ENCODE measurements at places on chromosomes 1 and 21.

GRCh38 chr1:180154003-180154324 lies 705 bp upstream of the QSOX1 start:
- no peak for DNase-seq

DNA sequence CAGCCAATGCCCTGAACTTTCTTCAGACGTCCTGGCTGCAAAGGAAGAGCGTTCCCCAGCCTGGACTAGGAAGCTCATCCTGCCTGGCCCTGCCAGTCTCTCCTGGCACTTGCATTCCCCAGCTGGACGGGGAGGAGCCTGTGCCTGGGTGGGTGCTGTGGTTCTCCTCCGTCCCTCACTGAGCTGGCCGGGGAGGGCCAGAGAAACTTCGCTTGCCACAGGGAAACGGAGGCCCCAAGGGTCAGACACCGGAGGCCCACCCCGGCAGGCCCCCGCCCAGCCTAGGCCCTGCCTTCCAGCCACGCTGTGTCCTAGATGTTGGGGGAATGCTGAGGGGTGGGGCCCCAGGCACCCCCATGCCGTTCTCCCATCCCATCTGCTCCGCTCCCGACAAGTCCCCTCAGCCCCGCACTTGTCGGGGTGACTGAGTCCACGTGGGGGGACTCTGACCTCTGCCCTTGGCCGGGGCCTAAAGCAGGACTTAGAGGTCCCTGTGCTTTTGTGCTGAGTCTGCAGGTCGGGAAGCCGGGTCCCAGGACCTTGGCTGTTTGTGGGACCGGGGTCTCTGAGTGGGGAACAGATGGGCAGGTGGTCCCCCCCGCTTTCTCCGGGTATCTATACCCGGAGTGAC lies 4.8 kb downstream of the FTCD start:
- DNase-seq: peak; percentile 11

- DNase-seq: no peak
Measured at GRCh38 chr1:10495475-10495817, 20.7 kb downstream of the PEX14 start.

- DNase-seq: peak; percentile 88
Measured at GRCh38 chr1:30788580-30789387, 31.2 kb upstream of the LAPTM5 start.

DNA sequence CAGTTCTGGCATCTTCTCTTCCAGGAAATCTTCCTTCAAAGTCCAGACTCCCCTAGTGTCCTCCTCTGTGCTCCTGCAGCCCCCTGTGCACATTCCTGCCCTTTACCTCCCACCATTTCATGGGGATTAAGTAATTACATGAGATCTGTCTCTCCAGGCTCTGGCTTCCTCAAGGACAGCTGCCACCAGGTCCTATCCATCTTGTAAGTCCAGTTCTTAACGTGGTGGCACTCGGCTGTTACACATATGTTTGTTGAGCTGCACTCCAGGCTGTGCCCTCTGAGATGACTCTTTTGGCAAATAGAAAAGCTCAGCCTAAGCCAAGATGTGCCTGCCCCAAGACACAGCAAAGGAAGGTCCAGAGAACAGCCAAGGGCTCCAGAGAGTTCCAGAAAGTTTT lies 57.4 kb upstream of the CAMK1G start:
- DNase-seq: no peak

DNA sequence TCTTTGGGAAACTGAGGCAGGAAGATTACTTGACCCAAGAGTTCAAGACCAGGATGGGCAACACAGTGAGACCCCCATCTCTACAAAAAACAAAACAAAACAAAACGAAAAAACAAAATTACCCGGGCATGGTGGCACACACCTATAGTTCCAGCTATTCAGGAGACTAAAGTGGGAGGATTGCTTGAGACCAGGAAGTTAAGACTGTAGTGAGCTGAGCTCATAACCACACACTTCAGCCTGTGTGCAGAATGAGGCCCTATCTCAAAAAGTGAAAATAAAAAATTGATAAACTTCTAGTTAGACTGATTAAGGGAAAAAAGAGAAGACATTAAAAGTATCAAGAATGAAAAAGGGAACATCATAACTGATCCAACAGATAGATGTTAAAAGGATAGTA lies 154.0 kb downstream of the RHOU start:
- DNase-seq: no peak

DNA sequence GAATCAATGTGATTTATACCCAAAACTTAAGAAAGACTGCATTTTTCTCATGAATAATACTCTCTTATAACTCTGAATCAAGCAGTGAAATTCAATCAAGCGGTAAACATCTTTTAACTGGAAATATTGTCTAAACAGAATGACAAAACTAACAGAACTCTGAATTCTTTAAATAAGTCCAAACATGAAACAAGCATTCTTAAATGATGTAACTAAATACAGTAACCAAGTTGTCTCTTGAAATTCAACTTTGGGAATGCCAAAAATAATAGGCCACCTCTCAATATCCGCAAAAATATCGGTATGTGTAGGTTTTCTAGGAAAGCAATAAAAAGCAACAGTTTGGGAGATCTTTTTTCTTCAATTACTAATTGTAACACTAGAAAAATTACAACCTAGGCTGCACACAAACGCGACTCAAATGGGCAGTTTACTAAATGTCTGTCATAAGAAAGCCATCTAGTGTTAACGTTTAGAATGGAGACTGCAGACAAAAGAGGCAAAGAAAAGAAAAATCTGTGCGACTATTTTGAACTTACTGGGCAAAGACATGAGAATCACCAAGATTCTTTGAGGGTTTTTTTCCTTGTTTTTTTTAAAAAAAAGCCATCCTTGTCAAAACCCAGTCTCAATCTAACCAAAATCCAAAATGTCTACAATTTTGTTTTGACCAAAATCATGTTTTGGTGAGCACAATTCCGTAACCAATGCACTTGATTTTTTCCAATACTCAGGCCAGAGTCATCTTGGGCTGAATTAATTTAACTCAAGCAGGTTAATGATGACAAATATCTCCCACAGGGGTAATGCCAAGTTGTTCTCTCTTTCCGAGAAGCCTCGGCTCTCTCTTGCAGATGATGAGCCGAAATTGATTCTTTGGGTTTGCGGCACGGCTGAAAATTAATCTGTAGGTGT lies 1.3 kb downstream of the SIPA1L2 start:
- DNase-seq: peak; percentile 22

DNA sequence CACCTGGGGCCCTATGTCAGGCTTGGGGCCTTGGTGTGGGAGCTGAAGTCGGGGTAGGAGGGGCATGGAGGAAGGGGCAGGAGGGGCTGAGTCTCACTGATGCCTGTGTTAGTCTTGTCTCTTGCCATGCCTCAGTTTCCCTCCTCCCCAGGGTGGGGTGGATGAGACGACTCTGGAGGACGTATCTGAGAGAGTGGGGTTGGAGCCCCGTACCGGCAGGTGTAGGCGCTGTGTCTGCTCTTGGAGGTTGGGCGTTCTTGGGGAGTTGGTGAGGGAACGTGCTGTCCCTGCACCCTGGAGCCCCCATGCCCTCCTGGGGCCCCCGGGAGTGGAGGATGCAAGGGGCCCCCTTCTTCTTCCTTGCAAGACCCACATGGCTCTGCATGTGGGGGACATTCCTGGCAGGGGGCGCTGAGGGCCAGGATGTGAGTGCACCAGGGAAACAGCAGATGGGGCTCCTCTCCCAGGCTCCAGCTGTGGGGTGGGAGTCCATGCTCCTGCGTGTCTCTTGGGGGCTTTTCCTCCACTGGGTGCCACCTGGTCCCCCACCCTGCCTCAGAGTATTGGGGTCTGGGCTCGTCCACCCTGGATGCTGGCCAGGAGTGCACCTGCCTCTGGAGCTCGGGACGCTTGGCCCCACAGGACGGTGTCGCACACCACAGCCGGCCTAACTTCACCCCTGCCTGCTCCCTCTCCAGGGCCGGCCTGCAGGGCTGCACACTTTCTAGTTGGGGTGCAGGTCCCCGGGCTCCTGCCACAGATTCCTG lies 1.4 kb upstream of the TNFRSF14 start:
- no peak for DNase-seq

- DNase-seq: no peak
Measured at GRCh38 chr1:8902765-8903164, 24.3 kb upstream of the ENO1 start.

DNA sequence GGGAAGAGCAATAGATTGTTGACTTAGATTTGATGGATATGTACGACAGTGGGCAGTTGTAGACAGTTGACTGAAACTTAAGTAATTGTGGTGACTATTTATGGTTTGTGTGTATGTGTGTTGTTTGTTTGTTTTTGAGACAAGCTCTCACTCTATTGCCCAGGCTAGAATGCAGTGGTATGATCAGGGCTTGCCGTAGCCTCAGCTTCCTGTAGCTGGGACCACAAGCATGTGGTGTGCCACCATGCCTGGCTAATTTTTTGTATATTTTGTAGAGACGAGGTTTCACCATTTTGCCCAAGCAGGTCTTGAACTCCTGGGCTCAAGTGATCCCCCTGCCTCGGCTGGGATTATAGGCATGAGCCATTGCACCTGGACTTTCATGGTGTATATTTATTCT lies 9.8 kb downstream of the SDHC start:
- DNase-seq: no peak

DNA sequence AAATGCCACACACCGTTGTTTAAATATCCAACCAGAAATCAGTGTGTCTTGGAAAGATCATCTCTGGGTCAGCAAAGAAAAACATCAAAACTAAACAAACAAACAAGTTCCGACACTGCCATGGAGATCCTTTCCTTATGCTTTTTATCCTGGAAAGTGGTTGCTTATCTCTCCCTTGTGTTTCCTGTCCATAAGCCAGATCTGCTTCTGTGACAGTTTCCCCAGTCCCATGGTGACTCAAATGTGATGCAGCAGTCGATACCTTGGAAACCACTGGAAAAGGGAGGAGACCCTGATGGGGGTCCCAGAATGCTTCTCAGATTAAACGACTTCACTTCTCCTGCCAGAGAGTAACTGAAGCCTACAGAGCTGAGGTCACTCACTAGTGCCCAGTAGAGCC lies 94.7 kb downstream of the DMRTA2 start:
- no peak for DNase-seq

GRCh38 chr1:46581681-46582455 lies 22.2 kb downstream of the MKNK1 start:
- DNase-seq: no peak

GRCh38 chr1:195173753-195174152 lies 1434.5 kb downstream of the KCNT2 start:
- DNase-seq: no peak

DNA sequence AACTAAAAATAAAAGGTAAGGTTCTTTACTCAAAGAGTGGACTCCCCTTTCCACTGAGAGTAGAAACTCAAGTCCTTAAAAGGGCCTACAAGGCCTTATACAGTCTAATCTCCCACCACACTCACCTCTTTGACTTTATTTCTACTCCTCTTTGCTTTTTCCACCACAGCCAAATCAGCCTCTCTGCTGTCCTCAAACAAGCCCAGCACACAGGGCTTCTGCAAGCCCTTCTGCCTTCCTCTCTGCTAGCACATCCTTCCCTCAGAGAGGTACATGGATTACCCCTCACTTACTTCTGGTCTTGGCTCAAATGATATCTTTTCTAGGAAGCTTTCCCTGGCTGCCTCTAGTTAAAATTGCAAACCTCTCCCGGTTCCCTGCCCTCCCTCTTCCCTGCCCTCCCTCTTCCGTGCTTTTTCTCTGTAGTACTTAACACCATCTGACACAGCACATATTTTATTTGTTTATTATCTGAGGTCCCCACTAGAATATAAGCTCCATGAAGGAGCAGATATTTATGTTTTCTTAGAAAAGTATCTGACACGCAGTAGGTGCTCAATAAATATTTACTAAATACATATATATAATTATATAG lies 1.7 kb downstream of the LYST start:
- no peak for DNase-seq

DNA sequence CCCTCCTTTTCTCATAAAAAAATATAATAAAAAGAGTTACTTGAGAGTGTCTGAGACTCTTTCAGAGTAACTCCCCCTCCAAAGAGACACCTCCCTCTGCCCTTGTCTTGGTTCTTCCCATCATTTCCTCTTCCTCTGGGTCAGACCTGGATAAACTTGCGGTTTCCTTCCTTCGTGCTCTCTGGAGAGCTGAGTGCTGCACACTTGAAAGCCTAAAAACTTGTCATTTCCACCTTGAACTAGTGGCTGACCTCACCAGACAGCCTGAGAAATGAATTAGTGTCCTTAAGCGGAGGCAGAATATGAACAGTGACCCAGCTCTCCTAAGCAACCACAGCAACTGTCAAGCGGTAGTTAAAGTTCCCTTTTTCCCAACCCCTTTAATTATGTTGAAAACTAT lies 88.4 kb upstream of the PROX1 start:
- no peak for DNase-seq

DNA sequence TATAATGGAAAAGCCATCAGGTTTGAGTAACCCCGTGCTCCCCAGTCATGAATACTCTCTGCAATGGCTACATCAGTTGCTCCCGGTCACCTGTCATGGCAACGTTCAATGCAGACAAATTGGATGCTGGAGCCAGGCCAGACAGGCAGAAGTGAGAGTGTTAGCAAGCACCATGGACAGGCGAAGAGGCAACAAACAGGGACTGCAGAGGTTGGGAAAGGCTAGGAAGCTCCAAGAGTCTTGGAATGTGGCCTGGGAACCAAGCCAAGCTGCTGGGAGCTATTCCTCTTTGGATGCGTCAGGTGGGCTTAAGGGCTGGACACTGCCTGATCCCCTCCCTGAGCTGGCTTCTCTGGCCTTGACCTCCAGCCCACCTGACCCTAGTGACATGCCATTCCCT lies 102.9 kb downstream of the ACTL8 start:
- no peak for DNase-seq

DNA sequence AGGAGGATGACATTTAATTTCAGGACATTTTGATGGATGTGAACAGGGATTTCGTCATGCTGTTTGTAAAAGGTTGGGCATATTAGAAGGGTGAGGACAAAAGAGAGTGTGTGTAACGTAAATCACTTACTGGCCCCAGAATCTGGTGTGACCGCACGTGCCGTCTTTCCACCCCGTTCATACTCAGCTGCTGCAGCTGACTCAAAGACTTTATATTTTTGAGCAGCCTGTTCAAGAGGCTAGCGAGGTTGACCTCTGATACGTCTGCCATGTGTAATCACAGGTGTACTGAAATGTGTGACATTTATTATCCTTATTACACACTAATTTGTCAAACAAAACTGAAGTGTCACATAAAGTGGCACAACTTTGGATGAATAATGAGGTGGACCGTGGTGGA lies 66.5 kb upstream of the ERRFI1 start:
- no peak for DNase-seq

DNA sequence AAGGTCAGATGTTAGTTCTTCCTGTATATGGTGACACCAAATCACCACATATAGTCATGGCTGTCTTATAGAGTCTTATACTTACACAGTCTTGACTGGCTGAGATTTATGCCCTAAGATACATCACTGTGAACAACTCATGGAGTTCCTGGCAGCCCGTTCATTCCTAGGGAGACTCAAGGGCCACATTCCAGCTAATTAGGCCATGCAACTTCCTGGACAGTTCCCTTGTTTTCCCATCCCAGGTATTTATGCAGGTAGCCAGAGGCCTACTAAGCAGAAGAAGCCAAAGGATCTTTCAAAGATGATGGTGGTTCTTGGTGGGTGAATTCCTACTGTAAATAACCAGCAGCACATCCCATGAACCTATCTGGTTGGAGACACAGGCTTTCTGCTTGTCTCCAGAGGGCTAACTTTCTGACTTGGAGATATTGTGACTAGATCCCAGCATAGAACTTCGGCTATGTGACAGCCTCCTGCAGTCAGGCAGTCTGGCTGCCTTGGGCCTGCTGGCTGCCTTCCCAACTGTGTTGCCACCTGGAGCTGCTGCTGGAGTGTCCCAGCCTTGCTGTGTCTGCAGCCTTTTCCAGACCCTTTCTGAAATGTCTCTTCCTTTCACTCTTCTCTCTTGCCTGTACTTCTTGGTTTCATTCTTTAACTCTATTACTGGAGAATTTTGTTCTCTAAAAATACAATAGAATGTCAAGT lies 283.8 kb downstream of the CACNA1E start:
- DNase-seq: no peak

GRCh38 chr1:186763107-186763506 lies 65.6 kb upstream of the PLA2G4A start:
- no peak for DNase-seq

Measured in testis (tissue), 5 donors.